ENCODE measurements at places on chromosomes 16 and 17.

DNA sequence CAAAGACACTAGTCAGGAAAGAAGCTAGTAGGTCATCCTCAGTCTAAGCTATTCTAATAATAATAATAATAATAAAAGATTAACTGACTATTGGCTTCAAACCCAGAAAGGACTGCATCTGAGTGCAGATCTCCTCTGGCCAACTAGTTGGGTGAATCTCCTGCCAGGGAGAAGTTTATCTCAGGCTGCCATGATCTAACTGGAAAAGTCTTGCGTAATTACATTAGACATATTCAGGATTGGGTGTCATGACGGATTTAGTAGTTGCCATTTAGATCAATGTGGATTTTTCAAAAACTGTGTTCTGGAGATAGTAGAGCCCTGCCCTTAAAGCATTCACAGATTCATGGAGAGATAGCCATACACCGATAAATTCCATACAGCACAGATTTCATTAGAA, 69.5 kb downstream of the KIF2B start:
- DNase-seq, result no peak

DNA sequence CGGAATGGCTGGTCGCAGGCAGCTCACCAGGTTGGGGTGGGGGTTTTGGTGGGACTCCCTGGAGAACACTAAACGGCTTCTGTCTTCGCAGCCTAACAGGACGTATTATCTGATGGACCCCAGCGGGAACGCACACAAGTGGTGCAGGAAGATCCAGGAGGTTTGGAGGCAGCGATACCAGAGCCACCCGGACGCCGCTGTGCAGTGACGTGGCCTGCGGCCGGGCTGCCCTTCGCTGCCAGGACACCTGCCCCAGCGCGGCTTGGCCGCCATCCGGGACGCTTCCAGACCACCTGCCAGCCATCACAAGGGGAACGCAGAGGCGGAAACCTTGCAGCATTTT, 59.7 kb downstream of the PDPK1 start:
- no peak for DNase-seq

- DNase-seq, result no peak
Observed at GRCh38 chr16:85863384-85863774, 35.6 kb upstream of the IRF8 start.

DNA sequence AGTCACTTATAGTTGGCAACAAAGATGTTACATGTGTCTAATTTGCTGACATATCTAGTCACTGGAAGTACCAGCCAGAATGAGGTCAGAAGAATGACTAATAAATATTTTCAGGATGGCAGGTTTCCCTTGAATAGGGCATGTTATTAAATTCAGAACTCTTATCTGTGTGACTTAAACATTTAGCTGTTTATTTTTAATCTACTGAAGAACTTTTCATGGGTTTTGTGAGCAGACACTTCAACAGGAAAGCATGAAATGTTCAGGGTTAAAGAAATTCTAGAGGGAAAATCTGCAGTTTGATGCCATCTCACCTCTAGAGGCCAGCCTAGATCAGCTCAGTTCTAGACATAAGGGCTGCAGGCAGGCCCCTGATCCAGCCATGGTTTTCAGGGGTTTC, 13.2 kb downstream of the JPT2 start:
- no peak for DNase-seq

GRCh38 chr17:72569148-72569946, 448.5 kb downstream of the SOX9 start:
- DNase-seq, result no peak
